ENCODE measurements at places on chromosomes 6 and 20. TPM values are rescaled to one million over a fixed set of nuclear protein-coding genes. Genes with fewer than 3 reads are reported as not detected.

DNA sequence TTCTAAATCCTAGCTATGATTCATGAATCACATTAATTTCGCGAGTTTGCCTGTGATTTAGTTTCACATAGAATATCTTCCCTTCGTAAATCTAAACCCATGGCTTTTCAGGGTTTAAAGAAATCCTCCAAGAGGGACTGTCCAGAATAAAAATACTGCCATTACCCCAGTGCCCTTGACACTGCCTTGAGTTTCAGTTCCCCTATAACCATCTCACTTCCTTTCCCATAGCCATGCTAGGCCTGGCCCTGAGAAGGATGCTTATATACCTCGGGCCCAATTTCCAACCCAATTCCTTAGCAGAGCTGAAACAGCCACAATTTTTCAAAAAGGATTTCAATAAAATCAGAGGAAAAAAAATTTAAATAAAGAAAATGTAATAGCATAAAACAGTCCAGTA, 697.3 kb downstream of the FRK start:
- no peak for DNase-seq

The OR2H1 gene
- under 0.01 TPM for total RNA-seq

DNA sequence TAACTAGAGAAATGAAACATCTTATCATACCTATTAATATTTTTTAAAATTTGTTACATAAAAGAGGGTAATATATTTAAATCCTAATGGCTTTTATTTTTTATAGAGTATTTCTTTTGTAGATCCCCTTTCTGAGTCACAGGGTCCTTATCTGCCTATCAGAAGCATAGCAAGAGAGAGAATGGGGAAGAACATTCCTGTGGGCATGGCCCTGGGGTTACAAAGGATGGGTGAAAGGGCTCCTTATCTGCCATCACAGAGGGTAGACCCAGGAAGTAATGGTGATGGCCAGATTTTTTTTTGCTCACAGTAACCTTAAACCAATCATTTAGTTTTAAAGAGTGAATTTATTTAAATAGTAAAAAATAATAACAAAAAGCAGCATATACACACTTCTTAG, 582.1 kb upstream of the HTR1E start:
- no peak for DNase-seq

The PRSS35 gene
- 2.0 TPM for total RNA-seq

The PDYN gene
- total RNA-seq, result 16.3 TPM

DNA sequence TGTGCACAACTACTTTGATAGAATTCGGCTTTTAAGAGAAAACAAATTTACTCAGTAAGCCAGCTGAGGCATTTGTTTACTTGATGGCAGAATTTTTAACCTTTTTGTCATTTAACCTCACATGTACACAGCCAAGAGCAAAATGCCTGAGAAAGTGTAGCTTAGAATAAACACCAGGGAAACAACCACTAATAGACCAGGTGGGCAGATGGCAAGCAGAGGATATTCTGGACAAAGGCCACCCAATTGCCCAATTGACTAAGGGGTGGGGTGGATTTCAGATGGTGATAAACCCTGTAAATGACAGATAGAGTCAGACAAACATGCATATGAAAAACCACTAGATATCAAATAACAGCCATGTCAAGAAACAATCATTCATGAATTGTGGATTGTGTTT, 190.7 kb upstream of the FBXL4 start:
- DNase-seq, result no peak

- DNase-seq, result no peak
These were observed 40.7 kb upstream of the MROH8 start for GRCh38 chr20:37219751-37220668.

- no peak for DNase-seq
These were observed 268.0 kb downstream of the HACE1 start for GRCh38 chr6:104591573-104592334.

- no peak for DNase-seq
These were observed 14.6 kb downstream of the AGPAT4 start for GRCh38 chr6:161259302-161259701.

The EFCAB8 gene
- total RNA-seq, result not detected

The TMX4 gene
- total RNA-seq, result 42.4 TPM

GRCh38 chr6:82066991-82067411, 180.5 kb downstream of the IBTK start:
- DNase-seq, result no peak

DNA sequence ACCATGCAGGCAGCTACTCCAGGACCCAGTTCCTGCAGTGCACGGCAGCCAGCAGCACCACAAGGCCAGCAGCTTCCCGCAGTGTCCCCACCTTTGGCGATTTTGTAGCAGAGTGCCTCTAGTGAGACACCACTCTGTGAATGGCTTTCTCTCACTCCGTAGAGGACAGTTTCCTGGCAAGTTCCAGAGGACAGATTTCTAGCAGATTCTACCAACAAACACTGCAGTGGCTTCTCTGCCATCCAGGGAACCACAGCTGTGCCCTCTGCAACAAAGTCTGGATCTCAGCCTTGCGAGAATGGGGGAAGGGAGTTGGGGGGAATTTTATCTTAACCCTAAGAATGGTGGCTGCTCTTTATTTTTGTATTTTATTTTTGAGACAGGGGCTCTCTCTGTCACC, 28.7 kb downstream of the SNHG17 start:
- peak; percentile 34 for DNase-seq

DNA sequence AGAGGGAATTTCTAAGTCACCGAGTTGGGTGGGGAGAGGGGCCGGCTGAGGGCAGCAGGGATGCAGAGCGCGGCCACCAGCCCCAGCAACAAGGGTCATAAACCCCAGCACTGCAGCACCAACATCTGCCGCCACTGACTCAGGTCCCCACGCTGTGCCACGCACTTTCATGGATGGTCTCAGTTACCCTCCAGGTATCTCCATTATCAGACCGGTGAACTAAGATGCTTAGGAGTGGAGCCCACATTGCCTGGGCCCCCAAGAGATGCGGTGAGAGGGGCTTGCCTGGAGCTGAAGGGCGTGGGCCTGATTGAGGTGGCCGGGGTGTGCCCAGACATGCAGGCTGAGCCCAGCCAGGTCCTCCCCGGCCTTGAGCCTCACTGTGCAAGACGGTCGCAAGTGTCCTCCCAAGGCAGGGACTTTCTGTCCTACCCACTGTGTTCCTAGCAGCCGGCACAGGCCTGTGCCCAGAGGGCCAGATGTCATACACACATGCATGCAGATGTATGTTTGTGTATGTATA, 19.3 kb downstream of the RBM38 start:
- DNase-seq, result no peak

- no peak for DNase-seq
These were observed 34.0 kb upstream of the SEC63 start for GRCh38 chr6:107991772-107992550.

The GSTA1 gene
- not detected for total RNA-seq

GRCh38 chr6:128238225-128238624, 282.2 kb downstream of the PTPRK start:
- DNase-seq, result no peak

DNA sequence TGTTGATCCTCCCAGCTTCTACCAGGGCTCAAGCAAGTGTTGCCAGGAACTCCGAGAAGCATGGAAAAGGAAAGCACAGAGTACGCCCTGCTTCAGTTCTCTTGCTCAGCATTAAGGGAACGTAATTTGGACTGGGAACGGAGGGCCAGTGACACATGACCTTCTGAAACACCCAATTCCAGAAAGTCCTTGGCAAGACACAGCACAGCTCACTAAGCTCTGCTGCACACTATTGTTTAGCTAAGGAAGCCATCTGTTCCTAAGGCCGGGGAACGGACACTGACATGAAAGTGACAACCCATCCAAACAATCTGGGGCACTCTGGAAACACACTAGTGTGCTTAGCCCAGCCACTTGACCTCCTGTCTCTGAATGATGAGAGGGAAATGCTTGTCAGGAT, 56.9 kb upstream of the NXT1 start:
- DNase-seq, result no peak

DNA sequence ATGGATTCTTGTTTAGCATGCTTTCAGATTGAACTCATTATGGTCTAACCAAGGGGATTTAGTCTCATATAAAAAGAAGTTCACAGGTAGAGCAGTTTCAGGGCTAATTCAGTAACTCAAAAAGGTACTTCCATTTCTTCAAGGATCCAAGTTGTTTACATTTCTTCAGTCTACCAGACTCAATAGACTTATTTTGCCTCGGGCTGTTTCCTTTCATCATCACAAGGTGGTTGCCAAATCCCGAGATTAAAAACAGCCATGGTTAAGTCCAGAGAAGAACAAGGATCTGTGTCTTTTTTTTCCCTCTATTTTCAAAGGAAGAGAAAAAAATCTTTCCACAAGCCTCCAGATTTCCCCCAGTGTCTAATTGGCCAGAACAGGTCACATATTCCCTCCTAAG, 69.8 kb upstream of the SNX9 start:
- DNase-seq, result no peak

Data from frontal cortex (tissue), 4 donors.